ENCODE measurements at places on chromosomes 7 and 10. TPM values are rescaled to one million over a fixed set of nuclear protein-coding genes. Genes with fewer than 3 reads are reported as not detected.
A peak's percentile ranks its signal among the peaks of the same experiment; 100 is the strongest.

DNA sequence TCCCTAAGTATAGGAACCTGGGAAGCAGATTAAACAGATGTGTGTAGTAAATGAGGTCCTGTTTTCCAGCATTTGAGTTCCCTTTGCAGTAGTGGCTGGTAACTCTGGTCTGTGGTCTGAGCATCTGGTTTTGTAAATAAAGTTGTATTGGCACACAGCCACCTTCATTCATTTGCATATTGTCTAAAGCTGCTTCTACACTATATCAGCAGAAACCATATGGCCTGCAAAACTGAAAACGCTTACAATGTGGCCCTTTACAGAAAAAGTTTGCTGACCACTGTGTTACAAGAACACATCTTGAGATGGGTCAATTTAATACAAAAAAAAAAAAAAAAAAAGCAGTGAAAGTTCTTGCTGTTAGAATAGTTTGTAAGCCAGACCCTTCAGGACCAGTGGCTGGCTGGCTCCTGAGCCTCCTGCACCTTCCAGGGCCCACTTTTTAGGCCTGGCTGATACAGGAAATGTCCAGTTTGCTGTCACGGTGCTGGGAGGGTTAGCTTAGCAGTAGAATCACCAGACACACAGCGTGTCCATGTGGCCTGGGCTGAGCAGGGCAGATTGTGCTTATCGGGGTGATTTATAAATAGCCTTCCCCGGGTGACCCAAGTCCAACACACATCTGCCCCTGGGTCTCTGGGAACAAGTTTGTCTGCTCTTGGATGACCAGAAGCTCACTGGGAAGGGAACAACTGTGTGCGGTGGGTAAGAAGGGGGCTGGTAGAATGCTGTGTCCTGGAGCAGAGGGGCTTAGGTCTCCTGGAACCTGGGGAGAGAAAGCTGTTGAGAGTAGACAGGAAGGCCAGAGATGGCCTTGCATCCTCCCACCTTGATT is 1.4 kb downstream of the C10orf71 start:
- no peak for DNase-seq

GRCh38 chr7:138625849-138626230 is 75.3 kb downstream of the SVOPL start:
- DNase-seq, result no peak

- no peak for DNase-seq
Measured at GRCh38 chr10:71512761-71513539, 116.2 kb downstream of the CDH23 start.

Gene MDFIC
- 125 TPM for total RNA-seq

Gene SLC13A4
- total RNA-seq, result not detected

DNA sequence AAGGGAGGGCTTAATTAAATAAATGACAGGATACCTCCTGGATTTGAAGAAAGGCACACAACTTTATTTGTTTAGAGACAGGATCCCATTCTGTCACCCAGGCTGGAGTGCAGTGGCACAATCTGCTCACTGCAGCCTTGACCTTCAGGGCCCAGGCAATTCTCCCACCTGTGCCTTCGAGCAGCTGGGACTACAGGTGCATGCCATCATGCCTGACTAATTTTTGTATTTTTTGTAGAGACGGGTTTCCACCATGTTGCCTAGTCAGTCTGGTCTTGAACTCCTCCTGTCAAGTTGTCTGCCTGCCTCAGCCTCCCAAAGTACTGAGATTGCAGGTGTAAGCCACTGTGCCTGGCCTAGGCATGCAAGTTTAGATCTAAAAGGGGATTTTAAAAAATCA is 272.7 kb upstream of the MBL2 start:
- DNase-seq, result no peak

GRCh38 chr10:12841426-12841825 is 160.1 kb downstream of the CCDC3 start:
- DNase-seq, result peak; percentile 72

Gene AGR3
- total RNA-seq, result not detected
